ENCODE measurements at places on chromosomes 4 and X.

DNA sequence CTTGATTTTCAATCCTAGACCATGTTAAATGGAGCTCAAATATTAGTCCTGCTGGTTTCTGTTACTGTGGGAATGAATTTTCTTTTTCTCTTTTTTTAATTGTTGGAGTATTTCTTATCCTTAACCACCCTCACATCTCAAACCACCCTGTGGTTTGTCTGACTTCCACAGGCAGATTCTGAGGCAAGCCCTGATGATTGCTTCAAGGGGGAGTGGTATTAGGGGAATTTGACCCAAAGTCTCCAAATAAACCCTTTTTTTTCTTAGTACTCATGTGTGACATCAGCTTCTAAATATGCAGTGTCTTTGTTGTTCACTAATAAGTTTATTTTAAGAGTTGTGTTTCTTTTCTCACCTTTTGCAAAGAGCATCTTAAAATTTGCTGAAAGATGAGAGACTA is 810.3 kb downstream of the IL1RAPL1 start:
- DNase-seq = no peak

GRCh38 chr4:110769578-110769977 is 146.7 kb upstream of the PITX2 start:
- DNase-seq = no peak

GRCh38 chrX:104795804-104796203 is 229.8 kb downstream of the IL1RAPL2 start:
- DNase-seq = no peak

GRCh38 chr4:159178151-159178546 is 75.3 kb downstream of the RAPGEF2 start:
- no peak for DNase-seq

- DNase-seq = no peak
Observed at GRCh38 chr4:76623217-76624045, 188.4 kb downstream of the SHROOM3 start.

GRCh38 chr4:52935317-52935716 is 73.2 kb downstream of the RASL11B start:
- no peak for DNase-seq

DNA sequence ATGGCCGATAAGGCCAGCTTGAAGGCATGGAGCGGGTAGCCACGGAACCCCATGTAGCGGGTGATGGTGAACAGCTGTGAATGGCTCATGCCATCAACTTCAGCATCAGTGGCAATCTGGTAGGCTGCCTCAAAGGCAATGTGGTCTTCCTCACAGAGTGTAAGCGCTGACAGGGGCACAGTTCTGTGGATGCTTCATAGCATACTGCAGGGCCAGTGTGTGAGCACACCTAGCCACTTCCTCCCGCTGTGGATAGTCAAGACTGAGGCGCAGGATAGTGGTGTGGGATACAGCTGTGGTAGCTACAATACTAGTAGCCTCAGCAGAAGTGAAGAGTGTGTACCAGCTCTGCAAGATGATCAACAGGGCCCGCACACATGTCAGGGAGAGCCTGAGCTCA is 40.5 kb downstream of the C4orf33 start:
- DNase-seq = no peak

GRCh38 chr4:8762951-8763735 is 108.5 kb downstream of the HMX1 start:
- no peak for DNase-seq

- DNase-seq = no peak
Observed at GRCh38 chrX:41178201-41178600, 93.0 kb downstream of the USP9X start.

- no peak for DNase-seq
Observed at GRCh38 chr4:2341911-2342652, 76.4 kb downstream of the ZFYVE28 start.

DNA sequence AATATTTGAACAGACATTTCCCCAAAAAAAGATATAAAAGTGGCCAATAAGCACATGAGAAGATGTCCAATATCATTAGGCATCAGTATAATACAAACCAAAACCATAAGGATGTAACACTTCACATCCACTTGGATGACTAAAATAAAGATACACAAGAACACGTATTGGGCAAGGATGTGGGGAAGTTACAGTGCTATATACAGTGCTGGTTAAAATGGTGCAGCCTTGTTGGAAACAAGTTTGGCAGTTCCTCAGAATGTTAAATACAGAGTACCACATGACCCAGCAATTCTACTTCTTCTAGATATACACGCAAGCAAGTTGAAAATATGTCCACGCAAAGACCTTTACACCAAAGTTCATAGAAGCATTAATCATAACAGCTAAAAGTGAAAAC is 58.9 kb downstream of the HAUS3 start:
- DNase-seq = no peak

GRCh38 chrX:65035446-65035770 is 59.2 kb upstream of the ZC4H2 start:
- no peak for DNase-seq

DNA sequence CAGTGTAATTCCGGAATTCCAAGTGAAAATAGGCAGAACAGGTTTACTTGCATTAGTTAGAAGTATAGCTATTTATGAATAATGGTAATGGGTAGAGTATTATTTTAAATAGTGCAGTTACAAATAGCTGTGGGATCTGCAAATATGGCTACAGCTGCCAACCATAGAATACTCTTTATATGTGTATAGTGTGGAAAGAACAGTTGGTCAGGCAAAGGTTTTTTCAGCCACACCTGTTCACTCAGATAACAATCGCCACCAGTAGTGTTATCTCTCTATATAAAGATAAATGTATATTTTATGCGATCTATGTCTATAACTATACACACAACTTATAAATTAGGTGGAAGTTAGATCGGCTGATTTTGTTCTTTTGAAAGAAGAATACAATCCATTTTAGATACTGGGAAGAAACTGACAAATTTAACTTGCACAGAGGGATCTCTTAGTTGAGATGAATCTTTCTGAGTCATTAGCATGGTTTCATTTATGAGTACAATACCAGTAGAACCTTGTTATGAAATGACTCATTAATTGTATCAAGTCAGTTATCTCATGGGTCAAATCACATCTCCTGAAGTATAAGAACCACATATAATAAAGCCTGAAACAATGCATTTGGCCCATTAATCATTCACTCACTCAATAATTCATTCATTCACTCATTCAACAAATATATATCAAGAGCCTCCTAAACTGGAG is 100.9 kb upstream of the NR3C2 start:
- DNase-seq = no peak

DNA sequence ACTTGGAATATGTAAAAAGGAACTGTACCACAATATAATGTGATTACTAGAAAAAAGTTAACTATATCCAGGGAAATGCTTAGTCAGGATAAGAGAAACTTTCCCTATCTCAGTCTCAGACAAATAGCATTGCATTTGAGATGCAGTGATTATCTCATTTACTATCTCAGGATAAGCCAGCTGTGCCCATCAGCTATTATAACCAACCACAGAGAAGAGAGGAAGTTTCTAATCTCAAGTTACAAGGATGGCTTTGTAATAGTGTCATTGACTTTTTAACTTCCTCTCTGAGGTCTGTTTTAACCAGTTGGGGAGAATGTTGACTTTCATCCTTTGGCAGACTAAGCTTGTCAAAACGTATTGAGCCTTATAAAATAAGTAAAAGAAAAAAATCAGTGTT is 56.5 kb downstream of the SNX25 start:
- no peak for DNase-seq

- peak; percentile 17 for DNase-seq
Observed at GRCh38 chrX:103585411-103586313, at the start of gene TCEAL4. TCEAL4 (plus strand) TSS chrX:103585515; CDS start chrX:103586676, 1,161 bp downstream.

- DNase-seq = no peak
Observed at GRCh38 chr4:56356650-56357049, 30.6 kb downstream of the AASDH start.

DNA sequence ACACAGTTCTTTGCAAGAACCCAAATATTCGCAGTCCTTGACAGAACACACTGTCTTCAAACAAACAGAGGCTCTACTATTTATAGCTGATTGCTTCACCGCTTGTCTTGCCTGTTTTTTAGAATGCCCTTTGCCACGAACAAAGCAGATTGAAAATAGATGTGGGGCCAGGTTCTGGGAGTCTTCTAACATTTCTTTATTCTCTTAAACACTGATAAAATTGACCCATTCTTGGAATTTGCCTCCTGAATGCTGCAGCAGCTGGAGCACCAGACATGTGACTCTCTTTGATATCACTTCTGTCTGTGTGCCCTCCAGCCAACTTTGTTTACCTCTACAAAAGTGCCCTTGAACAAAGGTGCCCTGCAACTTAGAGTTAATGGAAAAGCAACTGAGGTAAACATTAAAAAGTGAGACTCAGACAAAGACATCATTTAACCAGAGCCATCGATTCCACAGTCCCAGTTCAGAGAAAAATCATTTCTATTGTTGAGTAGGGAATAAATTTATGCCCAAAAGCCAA is 64.2 kb upstream of the SPP1 start:
- no peak for DNase-seq

DNA sequence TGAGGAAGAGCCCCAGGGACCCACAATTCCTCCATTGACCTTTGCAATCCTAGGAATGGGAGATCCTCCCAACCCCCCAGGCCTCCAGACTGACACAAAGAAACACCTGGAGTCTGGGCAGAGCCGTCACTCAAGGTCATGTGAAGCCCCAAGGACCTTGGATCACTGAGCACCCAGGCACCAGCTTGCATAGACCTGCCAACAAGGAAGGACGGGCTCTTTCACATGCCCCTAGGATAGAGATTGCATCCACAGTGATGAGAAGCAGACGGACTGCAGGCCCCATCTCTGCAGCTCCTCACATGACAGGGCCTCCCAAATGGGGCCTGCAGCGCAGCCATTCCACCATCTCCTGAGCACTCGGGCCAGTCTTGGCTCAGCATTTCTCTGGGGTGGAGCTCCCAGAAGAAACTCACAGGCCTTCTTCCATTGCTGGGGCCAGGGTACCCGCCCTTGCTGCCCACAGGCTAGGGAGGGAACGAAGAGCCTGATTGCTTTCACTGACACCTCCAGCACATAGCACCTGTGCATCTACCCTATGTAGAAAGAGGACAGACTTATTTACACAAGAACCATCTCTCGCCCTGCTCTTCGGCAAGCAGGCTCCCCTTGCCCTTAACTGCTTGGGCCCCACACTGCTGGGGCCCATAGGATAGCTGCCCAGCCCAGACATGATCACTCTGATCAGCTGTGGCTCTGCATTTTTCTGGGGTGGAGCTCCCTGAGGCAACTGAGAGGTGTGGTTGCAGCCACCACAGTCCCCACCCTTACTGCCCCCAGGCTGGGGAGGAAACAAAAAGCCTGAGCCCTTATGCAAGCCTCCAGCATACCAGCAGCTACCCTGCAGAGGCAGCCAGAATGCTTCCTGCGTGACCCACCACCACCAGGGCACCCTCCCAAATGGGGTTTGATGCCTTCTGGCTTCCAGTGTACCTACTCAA is 185.7 kb upstream of the ZCCHC13 start:
- DNase-seq = no peak

GRCh38 chrX:110853610-110854009 is 58.0 kb upstream of the CHRDL1 start:
- DNase-seq = no peak

Measured in activated CD4-positive, alpha-beta memory T cell treated with anti-CD3 and anti-CD28 coated beads, Interleukin-2, amount 10 ng/mL, durations not matched to agents 7 days and 5 days (primary cell).